ENCODE measurements at places on chromosomes 4 and X.

DNA sequence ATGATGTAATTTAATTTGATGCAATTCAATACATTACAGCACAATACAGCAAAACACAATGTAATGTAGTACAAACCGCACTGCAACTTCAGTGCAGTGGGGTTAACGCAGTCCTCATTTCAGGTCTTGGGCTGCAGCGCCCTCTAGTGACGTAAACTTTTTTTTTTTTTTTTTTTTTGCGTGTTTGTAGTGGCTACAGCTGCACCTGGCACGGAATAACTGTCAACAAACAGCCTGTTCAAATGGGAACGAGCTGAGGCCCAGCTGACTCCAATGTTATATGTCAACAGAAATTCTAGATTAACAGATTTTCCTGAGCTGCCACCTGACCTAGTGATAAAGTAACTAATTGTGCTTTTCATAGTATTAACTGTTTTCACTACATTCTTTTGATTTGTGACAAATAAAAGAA, 33.5 kb upstream of the RASSF6 start:
- no peak for DNase-seq

DNA sequence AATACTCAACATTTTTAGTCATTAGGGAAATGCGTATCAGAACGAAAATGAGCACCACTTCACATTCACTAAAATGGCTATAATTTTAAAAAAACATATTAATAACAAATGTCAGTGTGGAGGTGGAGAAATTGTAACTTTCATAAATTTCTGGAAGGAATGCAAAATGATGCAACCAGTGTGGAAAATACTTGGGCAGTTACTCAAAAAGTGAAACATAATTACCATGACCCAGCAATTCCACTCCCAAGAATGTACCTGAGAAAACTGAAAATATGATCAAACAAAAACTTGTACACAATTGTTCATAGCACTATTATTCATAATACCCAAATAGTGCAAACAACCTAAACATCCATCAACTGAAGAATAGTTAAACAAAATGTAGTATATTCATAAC, 76.1 kb upstream of the FAM241A start:
- DNase-seq, result no peak

GRCh38 chrX:107985033-107985432, 2.9 kb upstream of the TEX13B start:
- no peak for DNase-seq

- no peak for DNase-seq
These were observed 13.9 kb upstream of the BEX4 start for GRCh38 chrX:103201041-103201440.

DNA sequence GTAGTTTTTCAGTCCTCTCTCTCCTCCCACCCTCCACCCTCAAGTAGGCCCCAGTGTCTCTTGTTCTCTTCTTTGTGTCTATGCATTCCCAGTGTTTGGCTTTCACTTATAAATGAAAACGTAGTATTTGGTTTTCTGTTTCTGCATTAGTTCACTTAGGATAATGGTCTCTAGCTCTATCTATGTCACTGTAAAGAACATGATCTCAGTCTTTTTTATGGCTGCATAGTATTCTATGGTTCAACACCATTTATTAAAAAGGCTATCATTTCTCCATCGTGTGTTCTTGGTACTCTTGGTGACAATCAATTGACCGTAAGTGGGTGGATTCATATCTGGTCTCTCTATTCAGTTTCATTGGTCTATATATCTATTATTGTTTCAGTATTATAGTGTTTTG, 18.7 kb upstream of the IL2 start:
- DNase-seq, result no peak

DNA sequence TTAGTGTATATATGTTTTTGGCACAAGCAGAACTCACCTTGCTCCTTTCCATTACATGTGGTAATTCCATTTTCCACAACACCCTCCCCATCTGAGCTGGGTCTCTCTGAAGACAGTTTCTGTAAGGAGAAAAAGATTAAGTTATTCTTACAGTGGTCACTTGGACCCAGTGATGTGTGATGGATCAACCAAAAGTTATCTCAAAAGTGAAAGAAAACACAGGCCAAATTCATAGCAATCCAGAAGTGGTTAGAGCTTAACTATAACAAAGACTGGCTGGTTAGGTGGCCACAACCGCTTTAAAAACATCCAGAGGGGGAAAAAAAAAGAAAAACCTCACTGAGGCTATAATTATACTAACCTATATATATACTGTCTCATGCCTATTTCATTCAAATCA, 123.7 kb downstream of the AFAP1 start:
- DNase-seq, result no peak

DNA sequence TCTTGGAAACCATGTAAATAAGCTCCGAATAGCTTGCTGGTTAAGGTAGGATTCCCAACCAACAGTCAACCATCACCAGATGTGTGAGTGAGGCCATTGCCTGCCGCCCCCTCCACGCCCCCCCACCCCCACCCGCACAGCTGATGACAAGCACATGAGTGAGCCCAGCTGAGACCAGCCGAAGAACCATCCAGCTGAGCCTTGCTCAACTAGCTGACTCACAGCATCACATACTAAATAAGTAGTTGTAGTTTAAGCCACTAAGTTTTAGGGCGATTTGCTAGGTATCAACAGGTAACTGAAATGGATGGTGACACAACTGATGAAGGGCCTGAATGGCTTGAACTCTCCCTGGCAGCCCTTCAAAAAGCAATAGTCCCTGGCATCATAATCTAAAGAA, 1.6 kb upstream of the CCDC149 start:
- no peak for DNase-seq

- DNase-seq, result no peak
These were observed 8.0 kb downstream of the NR3C2 start for GRCh38 chr4:148434075-148434773.

DNA sequence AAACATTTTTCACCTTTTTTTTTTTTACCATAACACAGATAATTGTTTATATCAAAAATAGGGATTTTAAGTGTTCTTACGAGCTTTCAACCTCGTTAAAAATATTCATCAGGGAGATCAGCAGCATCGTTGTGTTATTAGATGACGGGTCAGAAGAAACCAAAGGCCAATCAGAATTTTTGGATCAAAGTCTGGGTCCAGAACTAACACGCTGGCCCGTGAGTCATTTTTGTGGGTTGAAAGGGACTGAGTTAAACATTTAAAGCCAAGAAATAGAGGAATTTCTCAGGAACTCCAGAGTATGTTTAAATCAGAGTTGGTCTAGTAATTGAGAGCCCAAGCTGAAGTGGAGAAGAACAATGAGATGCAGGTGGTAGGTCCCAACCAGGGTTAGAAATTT, 170.8 kb downstream of the TLL1 start:
- no peak for DNase-seq

DNA sequence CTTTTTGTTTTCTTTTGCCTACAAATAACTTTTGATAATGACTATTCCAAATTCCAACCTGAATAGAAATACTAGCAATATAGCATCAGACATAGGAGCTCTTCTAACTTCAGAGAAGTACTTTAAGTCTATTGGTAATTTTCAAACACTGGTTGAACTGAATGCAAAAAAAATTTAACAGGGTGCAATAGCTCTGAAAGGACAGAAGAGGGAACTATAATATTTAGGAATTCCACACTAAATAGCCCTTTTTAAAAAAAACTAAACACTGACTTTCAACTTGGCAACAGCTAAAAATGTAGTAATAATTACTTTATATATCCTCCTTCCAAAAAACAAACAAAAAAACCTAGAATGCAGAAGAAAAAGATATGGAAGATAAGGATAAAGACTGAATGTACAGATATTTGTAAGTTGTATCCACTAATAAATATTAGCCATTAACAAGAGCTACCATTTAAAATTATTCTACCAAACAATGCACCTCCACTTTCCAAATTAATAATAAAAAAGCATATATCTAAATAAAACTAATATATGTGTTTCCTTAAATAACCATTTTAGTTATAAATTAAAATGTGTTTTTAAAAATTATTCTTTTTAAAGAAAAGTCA, 81.4 kb downstream of the FBXW7 start:
- no peak for DNase-seq

- DNase-seq, result no peak
These were observed 123.5 kb downstream of the BCOR start for GRCh38 chrX:39974270-39974669.

DNA sequence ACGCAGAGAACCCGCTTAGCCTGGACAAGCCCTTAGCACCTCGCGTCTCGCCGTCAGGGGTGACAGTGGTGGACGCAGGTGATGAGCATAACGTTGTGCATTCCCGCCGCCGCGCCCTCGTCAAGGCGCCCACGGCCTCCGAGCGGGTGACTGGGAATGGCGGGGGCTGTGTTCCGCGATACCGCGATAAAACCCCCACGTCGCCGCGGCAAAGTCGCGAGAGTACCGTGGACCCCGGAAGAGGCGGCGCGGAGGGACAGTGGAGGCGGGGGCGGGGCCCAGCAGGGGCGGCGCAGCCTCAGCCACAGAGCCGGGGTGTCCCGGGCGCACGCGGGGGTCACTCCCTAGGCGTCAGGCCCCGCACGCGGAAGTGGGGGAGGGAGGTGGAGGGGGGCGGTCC, 53.8 kb downstream of the ZFYVE28 start:
- DNase-seq, result no peak

DNA sequence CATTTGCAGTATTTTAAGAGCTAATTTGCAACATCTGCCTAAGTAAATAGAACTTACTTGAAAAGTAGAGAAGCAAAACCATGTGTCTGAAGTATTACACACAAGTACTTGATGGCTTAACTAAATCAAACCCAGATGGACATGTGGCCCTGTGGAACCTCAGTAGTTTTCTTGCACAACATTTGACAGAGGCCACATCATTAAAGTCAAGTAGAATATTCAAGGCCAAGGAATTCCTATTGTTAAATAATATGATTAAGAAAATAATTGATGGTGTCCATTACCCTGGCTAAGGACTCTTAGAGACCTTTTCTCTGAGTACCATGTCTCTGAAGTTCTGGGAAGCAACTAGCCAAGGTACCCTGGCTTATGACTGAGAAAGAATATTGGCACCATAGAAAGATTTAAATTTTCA, 135.4 kb upstream of the OTUD4 start:
- no peak for DNase-seq

DNA sequence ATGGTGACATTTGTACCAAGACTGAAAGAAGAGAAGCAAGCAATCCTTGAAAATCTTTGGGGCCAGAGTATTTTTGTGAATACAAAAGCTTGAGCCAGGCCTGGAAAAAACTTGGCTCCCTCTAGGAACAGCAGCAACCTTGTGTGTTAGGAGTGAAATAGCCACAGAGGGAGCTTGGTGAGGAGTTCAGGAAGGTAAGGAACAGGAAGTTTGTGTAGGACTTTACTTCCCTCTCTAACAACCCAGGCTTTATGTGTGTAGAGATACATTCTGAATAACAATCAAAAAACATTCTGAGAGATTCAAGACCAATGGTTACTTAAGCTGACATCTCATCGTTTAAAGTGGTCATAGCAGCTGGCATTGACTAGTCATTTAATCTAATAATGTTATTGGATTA, 668.5 kb downstream of the PCDH18 start:
- no peak for DNase-seq

GRCh38 chr4:89166971-89167475, 55.7 kb downstream of the TIGD2 start:
- DNase-seq, result no peak

- no peak for DNase-seq
These were observed 241.4 kb upstream of the RPS6KA3 start for GRCh38 chrX:20507901-20508620.

GRCh38 chr4:169225058-169225751, 45.6 kb downstream of the SH3RF1 start:
- no peak for DNase-seq

DNA sequence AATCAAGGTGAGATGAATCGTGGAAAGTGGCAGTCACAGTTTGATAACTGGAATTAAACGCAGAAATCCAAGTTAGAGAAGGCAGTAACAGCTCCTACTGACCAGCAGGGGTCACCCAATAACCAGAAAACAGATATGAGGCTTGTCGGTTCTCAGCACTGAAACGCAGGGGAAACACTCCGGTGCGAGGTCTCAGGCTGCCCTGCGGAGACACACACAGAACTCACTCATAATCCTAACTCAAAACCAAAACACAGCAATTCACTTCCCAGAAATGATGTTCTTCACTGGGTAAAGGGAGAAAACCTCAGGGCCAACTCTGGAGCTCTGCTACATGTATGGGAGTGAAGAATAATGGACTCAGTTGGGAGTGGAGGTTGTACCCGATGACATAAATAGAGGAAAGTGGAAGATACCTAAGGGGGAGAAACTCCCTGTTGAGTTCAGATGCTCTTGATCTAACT, 384.4 kb downstream of the RAPGEF2 start:
- DNase-seq, result peak; percentile 7

GRCh38 chr4:125168531-125168930, 146.2 kb upstream of the FAT4 start:
- DNase-seq, result no peak

DNA sequence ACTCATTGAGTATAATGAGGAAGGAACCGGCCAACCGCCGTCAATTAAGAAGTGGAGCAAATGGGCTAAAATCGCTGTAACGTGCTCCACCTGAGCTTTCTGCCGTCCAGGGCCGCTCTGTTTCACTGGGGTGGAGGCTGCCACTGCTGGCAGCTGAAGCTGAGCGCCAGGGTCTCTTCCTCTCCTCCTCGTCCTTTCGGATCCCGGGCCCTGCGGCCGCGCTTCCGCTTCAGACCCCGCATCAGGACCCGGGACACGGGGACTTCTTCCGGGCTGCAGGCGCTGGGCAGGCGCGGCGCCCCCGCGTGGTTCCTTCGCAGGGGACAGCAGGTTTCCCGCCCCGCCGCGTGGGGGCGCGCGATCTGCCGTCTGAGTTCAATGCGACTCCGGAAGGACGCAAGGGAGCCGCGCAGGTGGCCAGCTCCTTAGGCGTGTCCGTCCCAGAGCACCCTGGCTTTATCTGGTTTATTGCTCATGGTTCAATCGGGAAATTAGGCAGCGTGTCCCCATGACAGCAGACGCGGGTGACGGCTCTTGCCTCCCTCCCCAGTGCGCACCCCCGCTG, 519.8 kb downstream of the TRIML1 start:
- DNase-seq, result no peak

DNA sequence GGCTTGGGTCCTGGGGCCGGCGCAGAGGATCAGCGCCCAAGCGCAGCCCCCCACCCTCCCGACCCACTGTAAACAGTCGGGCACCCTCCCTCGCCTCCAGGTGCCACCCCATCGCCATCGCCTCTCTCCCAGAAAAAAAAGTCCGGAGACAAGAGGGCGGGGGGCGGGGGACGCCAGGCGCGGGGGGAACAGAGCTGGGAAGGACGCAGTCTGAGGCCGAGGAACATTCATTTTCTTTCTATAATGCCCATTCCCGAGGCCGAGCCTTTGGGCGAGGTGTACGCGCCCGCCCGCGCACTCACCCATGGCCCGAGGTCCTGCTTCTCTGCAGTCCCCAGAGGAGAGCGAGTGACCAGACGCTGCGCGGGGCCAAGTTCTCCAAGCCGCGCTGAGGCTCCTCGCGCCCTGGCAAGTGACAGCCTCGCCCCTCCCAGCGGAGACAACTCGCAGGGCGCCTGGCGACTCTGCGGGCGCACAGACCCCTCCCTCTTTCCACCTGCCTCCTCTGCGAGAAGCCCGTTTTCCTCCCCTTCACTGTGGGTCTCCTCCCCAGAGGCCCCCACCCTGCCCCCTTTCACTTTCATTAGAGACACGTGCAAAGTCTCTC, 63.5 kb upstream of the WDR17 start:
- DNase-seq, result peak; percentile 27

- no peak for DNase-seq
These were observed 2.9 kb upstream of the LEF1 start for GRCh38 chr4:108171339-108172230.

GRCh38 chrX:56813318-56813837, 84.3 kb downstream of the NBDY start:
- no peak for DNase-seq

- no peak for DNase-seq
These were observed 548.7 kb upstream of the DIPK2B start for GRCh38 chrX:45749375-45749774.

All from GM12892 (cell line).